Nucleus accumbens (tissue), 56 donors: ENCODE measurements at places on chromosomes 2 and 18.

DNA sequence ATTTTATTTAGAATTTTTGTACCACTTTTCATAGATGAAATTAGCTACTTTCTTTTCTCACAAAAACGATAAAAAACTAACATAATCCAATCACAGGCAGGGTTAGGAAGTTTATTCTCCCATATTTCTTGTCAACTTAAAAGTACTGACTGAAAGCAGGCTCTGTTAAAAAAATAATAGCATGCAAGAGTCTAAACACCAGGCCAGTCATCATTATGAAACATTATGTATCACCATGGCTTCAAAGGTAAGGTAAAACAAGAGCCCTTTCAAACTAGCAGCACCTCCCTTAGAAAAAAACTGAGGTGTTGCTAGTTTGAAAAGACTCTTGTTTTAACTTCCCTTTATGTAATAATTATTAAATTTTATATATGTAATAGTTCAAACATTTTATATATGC, 848.0 kb downstream of the RNF144A start:
- no peak for DNase-seq

DNA sequence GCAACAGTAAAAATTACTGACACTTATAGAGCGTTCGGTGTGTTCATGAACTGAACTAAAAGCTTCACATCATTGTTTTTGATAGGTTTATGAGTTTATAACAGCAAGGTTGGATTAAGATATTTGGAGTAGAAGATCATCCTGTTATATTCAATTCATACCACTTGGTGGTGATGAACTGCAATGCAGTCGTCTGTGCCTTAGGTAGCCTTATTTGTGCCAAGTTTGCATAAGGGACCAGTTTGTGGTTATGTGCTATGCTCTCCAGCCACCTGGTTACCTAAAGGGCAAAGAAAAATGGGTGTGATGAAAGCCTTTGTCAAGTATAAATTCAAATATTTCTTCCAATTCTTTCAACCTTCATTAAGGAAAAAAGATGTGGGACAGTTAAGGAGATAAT, 150.9 kb upstream of the KCNH7 start:
- DNase-seq = no peak

- DNase-seq = no peak
These were observed 6.2 kb upstream of the EHD3 start for GRCh38 chr2:31227711-31228125.

- DNase-seq = no peak
These were observed 194.9 kb upstream of the KYNU start for GRCh38 chr2:142682528-142682927.

DNA sequence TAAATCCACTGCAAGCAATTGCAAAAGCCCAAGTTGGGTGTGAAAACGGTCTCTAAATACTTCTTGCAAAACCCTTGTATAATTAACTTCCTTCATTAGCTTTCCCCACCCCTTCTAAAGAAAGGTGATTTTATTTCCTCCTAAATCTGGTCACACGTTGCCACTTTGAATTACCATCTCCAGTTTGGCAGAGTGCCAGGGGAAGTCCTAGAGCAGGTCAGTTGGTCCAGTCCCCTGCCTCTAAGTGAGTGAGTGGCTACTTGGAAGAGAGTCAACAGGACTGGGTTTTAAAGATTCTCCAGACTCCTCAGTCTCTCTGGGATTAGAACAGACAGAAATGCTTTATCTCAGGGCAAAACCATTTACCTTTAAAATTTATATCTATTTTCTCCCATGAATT, 18.7 kb upstream of the LYPD6B start:
- no peak for DNase-seq

DNA sequence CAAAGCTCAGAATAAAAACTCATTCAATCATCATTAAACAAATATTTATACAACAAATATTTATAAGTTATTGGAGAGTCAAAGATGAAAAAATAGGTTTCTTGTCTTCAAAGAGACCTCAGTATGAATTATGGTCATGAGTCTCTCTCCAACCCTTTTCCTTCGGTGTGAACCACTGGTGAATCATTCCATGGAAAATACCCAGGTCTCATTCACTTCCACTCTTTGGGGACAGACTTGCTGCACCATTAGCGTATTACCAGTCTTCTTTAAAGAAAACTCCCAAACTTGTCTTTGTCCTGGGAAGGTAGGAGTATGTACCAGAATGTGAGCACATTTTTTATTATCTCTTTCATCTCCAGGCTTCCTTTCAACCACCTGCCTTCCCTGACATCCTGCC, 257.4 kb upstream of the RBMS1 start:
- no peak for DNase-seq

GRCh38 chr2:138658187-138658894, 121.8 kb downstream of the NXPH2 start:
- no peak for DNase-seq
